H1 (cell line): ENCODE measurements at places on chromosomes 5 and 9. TPM values are rescaled to one million over a fixed set of nuclear protein-coding genes. Genes with fewer than 3 reads are reported as not detected.

GRCh38 chr5:41286696-41287095 lies 73.4 kb upstream of the C6 start:
- H3K36me3 ChIP-seq: no peaks in the 10 kb centered on the region
- no peak for DNase-seq
- H3K27me3 ChIP-seq: no peaks in the 10 kb centered on the region
- peaks cover 7% of the 10 kb centered on the region for H3K4me1 ChIP-seq

DNA sequence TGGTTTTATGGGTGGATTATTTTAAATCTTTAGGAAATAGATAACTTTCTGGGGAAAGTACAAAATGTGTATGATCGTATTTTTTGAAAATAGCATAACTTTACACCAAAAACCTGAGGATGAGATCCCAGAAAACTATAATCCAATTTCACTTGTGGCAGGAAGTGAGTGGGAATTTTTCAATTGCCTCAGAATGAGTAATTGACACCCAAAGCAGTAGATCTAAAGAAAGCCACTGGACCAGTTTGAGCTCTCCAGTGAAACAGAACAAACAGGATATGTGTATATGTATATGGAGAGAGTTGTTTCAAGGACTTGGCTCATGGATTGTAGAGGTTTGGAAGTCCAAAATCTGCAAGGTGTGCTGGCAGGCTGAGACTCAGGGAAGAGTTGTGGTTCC lies 109.2 kb upstream of the SHB start:
- no peak overlapping the region for H3K4me3 ChIP-seq
- no peak for DNase-seq
- no peak overlapping the region for H3K27ac ChIP-seq

DNA sequence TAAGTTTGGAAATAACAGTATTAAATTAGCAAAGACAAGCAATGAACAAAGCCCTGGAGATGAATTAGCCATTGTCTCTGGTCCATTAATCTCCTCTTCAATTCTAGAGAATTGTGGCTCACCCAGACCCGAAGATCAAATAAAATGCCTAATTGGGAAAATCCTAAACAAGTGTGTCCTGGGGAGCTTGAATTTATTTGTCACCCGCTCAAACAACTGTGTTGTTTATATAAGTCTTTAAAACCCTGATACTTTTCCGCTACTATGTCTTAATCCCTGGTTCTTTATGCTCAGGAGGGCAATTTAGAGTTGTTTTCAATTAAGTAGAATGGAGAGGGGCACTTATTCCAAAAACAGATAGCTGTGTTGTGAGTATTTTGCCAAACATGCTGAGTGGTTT lies 128.4 kb downstream of the ANXA1 start:
- no peak for DNase-seq
- no peaks in the 10 kb centered on the region for H3K36me3 ChIP-seq
- no peak overlapping the region for H3K4me3 ChIP-seq
- H3K27ac ChIP-seq: no peak overlapping the region

DNA sequence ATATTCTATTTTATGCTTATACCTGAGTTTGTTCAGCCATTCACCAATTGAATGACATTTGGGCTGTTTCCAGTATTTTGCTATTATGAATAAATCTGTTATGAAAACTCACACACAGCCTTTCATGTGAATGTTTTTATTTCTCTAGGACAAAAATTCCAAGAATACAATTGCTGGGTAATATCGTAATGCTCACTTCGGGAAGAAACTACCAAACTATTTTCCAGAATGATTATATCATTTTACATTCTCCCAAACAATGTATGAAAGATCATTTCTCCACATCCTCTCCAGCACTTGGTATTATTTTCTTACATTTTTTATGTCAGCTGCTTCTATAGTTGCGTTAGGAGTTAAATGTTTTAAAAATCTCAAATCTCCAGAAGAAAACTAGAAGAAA lies 58.3 kb upstream of the LHFPL2 start:
- no peaks in the 10 kb centered on the region for H3K4me1 ChIP-seq
- no peak overlapping the region for H3K27ac ChIP-seq
- no peaks in the 10 kb centered on the region for H3K27me3 ChIP-seq
- no peak for DNase-seq
- H3K36me3 ChIP-seq: no peaks in the 10 kb centered on the region

DNA sequence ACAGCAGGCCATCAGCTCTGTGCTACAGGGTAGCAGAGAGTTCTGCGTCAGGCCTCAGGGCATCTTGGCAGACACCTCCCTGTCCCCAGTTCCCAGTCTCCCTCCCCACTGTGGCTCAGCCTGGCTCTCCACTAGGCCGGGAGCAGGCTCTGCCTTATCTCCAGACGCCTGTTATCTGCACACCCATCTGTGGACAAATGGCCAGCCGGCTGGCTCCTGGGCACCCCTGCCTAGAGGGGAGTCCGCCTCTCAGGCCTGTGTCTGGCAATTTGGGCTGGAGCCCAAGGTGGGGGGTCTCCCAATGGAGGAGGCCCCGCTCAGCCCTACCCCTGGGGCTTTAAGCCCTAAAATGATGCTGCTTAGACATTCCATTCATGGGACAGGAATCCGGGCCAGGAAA lies 39.2 kb upstream of the HAND1 start:
- no peak overlapping the region for H3K4me3 ChIP-seq
- H3K27ac ChIP-seq: no peak overlapping the region
- H3K4me1 ChIP-seq: no peaks in the 10 kb centered on the region; the same call in 1 of the 2 replicates
- H3K36me3 ChIP-seq: no peaks in the 10 kb centered on the region

DNA sequence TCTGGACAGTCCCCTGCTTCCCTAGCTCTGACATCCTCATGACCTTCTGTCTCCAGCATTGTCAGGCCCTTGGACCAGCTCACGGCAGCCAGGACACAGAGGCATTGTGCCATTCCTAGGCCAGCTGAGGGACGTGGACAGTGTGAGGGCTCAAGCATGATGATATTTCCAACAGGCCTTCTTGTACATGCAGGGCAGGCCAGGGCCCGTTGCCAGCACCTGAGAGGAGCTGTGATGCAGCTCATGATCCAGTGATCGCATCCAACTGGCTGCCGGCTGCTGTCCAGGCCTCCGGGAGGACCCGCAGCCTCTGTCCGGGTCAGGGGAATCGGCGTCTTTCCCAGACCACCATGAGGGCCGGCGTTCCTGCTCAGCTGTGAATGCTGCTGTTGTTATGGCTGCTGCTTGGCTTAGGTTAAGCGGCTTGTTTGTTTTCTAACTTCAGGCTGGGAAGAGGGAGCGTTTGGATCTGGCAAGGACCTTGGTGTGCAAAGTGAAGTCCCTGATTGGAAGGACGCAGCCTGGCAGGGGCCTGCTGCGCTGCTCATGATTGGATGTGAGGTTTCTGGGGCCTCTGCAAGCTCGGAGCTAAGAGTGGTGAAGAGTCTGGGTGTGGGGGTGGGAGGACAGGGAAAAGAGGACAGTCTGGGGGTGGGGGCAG lies 53.8 kb downstream of the PDZD2 start:
- no peak for DNase-seq
- H3K4me1 ChIP-seq: peaks cover 1% of the 10 kb centered on the region; the same call in 1 of the 2 replicates
- no peak overlapping the region for H3K27ac ChIP-seq

- no peaks in the 10 kb centered on the region for H3K4me1 ChIP-seq
- H3K27ac ChIP-seq: no peak overlapping the region
- DNase-seq: no peak
- peaks cover 9% of the 10 kb centered on the region; the same call in 1 of the 2 replicates for H3K36me3 ChIP-seq
- H3K4me3 ChIP-seq: no peak overlapping the region
Measured at GRCh38 chr5:103546858-103547257, 15.7 kb downstream of the NUDT12 start.

DNA sequence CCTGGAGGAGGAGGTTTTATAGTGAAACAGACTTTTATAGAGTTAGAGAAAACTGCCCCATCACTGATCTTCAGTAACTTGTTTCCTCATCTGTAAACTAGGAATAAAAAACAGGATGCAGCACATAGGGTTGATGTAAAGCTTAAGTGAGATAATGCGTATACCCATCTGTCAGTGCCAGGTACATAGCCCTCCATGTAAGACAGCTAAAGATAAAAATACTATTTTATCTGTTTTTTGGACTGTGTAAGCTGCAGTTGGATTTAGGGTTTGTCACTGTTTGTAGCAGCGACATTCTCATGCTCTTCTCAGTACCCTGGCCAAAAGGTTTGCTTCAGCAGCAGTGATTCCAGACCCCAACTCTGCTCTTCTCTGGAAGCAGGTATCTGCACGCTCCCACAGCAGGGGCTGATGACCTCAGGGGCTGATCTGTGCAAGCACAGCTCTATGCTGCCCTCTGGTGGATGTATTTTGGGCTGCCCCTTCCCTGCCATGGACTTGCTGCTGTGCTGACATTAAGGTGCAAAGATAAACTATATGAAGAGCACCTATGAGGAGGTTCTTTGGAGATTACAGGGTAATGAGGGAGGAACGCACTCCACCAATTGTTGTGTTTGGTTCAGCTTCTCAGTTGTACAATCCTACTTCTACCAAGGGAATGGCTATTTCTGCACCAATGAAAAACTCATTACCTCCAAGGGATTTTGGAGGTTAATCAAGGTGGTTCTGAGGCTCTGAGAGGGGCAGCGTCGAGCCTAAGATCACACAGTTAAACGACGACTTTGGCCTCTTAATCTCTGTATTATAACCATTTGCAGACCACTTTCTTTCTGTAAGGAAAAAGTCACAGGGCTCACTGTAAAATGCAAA lies 13.1 kb downstream of the HMHB1 start:
- peak; percentile 80 for DNase-seq
- no peaks in the 10 kb centered on the region for H3K27me3 ChIP-seq
- no peak overlapping the region for H3K27ac ChIP-seq
- H3K4me3 ChIP-seq: no peak overlapping the region

DNA sequence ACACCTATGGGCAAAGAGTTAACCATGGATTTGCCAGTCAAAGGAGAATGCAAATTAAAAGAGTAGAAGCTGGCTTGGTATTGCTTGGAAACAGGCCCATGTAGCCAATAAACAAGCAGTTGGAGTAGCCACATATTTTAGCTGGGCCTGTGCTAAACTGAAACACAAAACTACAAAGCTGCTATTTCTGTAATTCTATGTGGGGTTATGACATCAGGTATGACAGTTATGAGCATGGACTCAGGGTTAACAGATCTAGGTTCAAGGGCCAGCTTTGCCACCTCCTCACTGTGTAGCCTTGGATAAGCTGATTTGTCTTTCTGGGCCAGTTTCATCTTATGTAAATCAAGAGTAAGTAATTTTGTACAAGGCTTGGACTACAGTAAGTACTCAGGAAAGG lies 142.7 kb downstream of the PIP5K1B start:
- H3K27ac ChIP-seq: no peak overlapping the region
- H3K4me1 ChIP-seq: no peaks in the 10 kb centered on the region
- H3K4me3 ChIP-seq: no peak overlapping the region
- H3K27me3 ChIP-seq: no peaks in the 10 kb centered on the region
- DNase-seq: no peak

GRCh38 chr5:161105525-161105924 lies 253.5 kb upstream of the ATP10B start:
- H3K36me3 ChIP-seq: no peaks in the 10 kb centered on the region
- no peak overlapping the region for H3K4me3 ChIP-seq
- H3K4me1 ChIP-seq: no peaks in the 10 kb centered on the region
- no peak for DNase-seq
- H3K27me3 ChIP-seq: no peaks in the 10 kb centered on the region

- no peaks in the 10 kb centered on the region; the same call in 1 of the 2 replicates for H3K4me1 ChIP-seq
- H3K27ac ChIP-seq: no peak overlapping the region
- no peaks in the 10 kb centered on the region for H3K36me3 ChIP-seq
- no peak overlapping the region for H3K4me3 ChIP-seq
Measured at GRCh38 chr5:172542651-172543131, 88.4 kb upstream of the SH3PXD2B start.

DNA sequence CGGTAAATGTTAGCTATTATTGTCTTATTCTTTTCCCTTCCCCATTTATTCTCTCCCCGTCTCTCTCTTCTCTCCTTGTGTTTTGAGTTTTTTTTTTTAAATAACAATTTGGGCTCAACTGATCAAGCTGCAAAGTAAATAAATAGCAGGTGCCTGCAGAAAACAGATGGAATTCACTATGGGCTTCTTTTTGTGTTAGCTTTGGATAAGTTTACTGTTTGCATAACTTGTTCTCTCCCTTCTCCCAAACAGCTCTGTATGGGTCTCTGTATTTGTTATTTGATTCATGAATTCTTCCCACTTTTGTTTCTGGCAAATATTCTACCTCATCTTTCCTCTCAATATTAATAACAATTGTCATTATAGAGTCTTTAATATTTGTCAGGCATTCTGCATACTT lies 111.8 kb upstream of the ASTN2 start:
- no peaks in the 10 kb centered on the region for H3K4me1 ChIP-seq
- no peaks in the 10 kb centered on the region for H3K27me3 ChIP-seq
- H3K36me3 ChIP-seq: no peaks in the 10 kb centered on the region
- no peak overlapping the region for H3K27ac ChIP-seq
- no peak overlapping the region for H3K4me3 ChIP-seq

DNA sequence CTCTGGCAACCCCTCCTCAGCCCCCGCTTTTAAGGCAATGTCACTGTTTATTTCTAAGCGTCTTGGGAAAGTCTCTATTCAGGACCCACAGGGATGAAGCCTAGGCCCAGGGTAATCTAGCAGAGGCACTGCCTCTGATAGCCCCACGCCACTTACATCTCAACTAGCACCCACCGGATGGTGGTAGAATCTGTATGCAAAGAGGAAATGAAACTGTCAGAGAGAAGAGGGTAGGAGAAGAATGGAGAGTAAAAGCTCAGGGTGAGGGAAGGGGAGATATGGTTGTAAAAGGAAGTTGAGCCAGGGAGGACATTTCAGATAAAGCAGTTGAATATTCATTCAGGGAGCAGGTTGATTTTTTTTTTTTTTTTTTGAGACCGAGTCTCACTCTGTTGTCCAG lies 3.0 kb downstream of the FRRS1L start:
- DNase-seq: no peak
- H3K4me1 ChIP-seq: no peaks in the 10 kb centered on the region
- peaks cover 20% of the 10 kb centered on the region for H3K27me3 ChIP-seq
- no peaks in the 10 kb centered on the region; the same call in 1 of the 2 replicates for H3K36me3 ChIP-seq

DNA sequence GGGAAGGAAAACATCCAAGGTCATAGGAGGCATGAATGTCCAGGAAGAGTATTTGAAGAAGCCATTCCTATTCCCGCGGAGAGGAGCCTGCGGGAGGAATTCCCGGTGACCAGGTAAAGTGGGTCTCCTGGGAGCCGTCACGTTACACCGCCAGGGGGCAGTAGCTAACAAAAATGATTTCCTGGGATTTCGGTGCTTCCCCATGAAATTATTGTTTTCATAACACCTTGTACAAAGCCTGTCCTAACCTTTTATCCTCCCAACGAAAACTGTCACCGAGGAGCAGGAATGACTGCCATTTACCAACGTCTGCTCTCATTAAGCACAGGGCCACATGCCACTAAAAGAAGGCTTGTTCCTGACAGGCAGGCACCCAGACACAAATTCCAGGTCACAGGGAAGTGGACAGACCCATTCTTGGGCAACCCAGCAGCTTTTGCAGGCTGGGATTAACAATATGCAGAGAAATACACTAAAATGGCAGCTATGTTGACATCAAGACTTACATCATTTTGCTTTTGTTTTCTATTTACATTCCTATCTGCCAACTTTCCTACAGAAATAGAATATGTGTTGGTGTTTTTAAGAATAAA lies 41.2 kb upstream of the CTSL start:
- no peaks in the 10 kb centered on the region for H3K4me1 ChIP-seq
- H3K27me3 ChIP-seq: no peaks in the 10 kb centered on the region

- no peak overlapping the region for H3K27ac ChIP-seq
- no peak for DNase-seq
- H3K4me3 ChIP-seq: no peak overlapping the region
- no peaks in the 10 kb centered on the region for H3K36me3 ChIP-seq
Measured at GRCh38 chr5:57332361-57332760, 150.2 kb downstream of the ACTBL2 start.

- H3K27me3 ChIP-seq: no peaks in the 10 kb centered on the region
- H3K36me3 ChIP-seq: no peaks in the 10 kb centered on the region
- no peaks in the 10 kb centered on the region for H3K4me1 ChIP-seq
- no peak overlapping the region for H3K4me3 ChIP-seq
- no peak overlapping the region for H3K27ac ChIP-seq
Measured at GRCh38 chr9:18611971-18612370, 138.0 kb downstream of the ADAMTSL1 start.

The PLEKHG4B gene
- 42.9 and 43.6 TPM in 2 replicates for total RNA-seq

The CEP72 gene
- 18.9 and 19.6 TPM in 2 replicates for total RNA-seq

The ZDHHC12 gene
- 32.8 and 35.0 TPM in 2 replicates for total RNA-seq

The TLR4 gene
- 0.17 and 0.19 TPM in 2 replicates for total RNA-seq

The HACD4 gene
- total RNA-seq: 0.61 and 0.86 TPM in 2 replicates
